ENCODE measurements at places on chromosomes 3 and 15.

DNA sequence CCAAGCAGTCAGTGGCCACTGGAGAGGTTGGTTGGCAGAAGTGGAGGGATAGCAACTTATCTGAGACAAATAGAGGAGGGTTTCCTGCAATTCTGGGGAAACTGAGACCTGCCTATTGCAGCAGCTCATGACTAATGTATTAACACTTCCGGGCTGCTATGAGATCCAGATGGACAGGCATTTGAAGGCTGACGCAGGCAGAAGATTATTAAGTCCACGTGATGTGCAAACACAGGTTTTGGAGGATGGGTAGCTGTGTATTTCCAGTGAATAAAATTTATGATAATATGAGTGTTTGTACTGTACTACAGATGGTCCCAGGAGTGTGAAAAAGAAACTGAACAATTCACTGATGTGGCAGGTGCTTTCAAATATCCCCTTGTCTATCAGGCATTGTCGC is 28.5 kb upstream of the CFAP161 start:
- no peak for DNase-seq

DNA sequence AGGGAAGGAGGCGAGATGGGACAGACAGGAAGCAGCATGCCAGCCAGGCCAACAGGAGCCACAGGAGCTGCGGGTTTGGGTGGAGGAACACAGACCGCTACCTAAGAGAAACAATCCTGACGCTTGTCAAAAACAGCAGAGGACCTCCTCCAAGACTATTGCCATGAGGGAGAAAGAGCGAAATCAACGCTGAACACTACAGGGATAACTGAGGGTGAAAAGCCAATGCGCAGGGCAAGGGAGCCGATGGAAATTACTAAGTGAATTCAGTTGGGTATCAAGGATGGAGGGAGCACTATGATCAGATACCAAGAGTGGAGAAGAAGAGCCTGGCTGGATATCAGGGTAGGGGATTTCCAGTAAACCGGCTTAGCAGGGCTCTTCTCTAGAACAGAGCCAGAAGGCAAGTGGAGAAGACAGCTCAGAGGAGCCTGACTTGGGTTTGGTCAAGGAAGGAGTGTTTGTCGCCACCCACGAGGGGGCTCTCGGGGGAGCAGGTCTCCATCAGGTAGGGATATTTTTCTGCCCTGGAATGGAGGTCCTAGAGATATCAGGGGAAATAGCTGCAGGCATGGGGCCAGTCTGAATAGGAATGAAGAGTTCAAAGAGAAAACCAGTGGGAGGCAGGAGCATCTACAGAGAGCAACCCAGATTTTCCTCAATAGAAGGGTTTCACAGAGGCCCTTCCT is 48.4 kb downstream of the SLC41A3 start:
- no peak for DNase-seq

DNA sequence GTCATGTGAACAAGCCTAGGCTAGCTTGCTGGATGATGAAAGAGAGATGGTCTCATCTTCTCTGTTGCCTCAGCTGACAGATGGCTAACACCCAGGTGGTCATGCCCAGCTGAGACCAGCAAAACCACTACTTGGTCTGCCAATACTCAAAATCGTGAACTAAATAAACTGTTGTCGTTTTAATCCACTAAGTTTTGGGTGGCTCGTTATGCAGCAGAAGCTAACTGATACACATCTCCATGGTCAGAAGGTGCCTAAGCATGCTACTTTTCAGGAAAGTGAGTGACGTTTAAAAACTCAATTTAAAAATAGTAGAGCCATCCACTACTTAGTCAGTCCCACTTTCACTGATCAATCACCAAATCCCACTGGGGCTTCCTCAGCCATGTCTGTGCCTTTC is 52.8 kb downstream of the CCR4 start:
- DNase-seq, result no peak

GRCh38 chr3:33602829-33603228 is 115.2 kb downstream of the CLASP2 start:
- no peak for DNase-seq

- no peak for DNase-seq
Measured at GRCh38 chr3:64642327-64643151, 45.3 kb downstream of the ADAMTS9 start.

DNA sequence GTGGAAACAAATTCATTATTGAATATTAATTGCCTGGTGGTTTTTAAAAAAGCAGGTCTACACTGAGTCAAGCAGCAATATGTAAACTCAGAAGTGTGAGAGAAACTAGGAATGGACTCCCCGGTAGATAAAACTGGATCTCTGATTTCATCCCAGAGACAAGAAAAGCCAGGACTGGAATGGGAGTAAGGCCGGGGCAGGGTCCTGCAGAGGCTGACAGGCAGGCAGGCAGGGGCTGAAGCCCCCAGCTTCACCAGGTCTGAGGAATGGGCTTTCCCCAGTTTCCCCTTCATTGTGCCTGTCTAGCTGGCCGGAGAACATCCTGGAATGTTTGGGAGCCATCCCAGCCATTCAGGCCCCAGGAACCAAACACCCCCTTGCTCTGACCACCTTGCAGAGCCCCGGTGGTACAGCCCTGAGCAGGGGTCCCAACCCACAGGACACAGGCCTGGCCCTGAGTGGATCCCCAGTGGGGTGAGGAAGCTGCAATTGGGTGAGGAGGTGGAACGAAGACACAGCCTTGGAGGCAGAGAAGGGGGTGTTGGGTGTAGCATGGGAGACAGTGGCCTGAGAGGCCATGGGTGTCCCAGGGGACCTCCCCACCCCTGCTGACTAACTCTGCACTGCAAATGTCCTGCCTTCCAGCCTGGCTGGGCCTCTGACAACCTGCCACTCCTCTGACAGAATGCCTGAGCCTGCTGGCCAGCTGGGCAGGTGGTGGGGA is 31.7 kb upstream of the XYLB start:
- no peak for DNase-seq

DNA sequence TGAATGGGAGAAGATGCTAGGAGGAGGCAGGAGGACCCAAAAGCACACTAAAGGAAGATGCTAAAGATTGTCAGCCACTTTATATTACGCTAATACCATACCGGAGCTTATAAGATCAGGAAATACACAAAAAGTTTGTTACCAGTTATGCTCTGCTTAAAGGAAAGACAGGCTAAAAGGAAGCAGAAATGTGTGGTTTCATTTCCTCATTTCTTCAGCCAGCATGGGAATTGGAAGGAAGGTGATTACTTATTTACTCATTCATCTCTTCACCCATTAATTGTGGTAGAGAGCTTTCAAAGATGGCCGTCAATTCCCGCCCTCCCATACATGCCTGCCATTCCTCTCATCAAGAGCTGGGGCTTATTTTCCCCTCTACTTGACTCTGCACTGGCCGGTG is 26.7 kb upstream of the TMEM158 start:
- no peak for DNase-seq

DNA sequence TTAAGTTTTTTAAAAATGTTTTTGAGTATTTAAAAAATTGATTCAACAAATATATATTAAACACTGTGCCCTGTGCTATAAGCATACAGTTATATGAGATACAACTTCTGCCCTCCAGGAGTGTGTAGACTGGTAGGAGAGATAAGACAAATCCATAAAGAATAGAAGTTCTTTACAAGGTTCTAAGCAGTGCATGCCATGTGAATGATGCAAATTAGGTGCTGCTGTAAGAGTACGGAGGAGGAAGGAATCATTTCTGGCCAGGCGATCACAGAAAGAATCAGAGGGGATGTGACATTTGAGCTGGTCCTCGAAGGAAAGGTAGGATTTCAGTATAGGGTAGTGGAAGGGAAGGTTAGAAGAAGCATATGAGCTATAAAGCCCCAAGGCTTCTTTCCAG is 14.0 kb downstream of the MAPKBP1 start:
- no peak for DNase-seq

DNA sequence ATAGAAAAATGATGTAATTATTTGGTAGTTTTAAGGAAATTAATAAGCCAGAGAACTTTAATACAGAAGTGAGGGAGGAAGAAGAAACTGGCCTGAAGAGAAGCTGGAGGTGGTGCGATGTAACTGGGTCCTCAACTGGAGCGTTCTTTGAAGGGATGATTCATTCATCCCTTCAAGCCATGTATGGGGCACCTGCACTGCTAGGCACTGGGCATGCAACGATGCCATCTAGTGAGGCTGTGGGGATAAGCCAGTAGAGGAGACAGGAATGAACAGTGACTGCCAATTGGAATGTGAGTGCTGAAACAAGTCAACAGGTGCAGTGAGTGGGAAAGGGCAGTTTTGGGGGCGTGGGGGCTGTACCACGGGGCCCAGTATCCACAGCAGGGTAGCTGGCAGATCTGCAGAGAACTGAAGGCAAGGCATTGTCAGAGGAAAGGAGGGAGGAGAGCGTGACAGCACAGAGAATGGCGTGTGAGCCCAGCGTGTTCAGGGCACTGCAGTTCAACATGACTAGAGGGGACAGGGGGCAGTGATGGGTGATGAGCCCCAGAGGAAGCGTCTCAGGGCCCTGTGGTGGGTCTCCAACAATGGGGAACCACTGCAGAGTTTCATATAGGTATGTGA is 3.8 kb upstream of the KIF23 start:
- DNase-seq, result no peak

DNA sequence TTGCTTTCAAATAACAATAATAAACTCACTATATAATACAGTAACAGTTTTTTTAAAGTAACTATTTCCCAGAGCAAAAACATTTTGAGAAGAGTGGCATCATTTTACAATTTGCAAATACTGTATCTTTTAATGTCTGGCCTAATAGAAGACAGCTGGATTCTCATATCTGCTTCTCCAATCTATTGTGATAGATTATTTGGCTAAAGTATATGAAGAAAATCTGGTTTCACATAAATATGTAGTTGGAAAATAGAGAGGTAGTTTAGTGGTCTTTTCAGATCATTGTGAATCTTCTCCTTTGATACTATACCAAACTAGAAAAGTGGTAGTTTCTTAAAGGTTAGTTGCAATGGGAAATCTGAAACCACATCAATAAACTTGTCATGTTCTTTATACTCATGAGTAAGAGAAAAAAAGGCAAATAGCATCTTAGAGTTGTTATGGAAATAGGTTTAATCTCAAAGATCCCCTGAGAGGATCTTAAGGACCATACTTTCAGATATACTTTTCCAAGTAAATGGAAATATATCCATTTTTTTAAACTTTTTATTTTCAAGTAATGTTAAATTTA is 124.8 kb upstream of the NR2E3 start:
- DNase-seq, result no peak

DNA sequence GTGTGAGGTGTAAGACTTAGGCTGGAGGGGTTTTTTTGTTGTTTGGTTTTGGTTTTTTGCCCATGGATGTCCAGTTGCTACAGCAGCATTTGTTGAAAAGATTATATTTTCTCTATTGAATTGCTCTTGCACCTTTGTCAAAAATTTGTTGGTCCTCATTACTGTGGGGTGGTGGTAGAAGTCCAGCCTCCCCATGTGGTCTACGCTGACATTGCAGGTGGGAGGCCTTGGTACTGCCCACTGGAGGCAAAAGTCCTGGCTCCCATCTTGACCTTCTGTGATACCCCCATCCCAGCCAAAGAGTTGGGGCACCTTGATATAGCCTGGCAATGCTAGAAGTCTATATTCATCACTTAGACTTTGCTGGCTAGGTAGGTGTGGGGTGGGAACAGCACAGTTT is 5.4 kb upstream of the RAB6B start:
- no peak for DNase-seq

DNA sequence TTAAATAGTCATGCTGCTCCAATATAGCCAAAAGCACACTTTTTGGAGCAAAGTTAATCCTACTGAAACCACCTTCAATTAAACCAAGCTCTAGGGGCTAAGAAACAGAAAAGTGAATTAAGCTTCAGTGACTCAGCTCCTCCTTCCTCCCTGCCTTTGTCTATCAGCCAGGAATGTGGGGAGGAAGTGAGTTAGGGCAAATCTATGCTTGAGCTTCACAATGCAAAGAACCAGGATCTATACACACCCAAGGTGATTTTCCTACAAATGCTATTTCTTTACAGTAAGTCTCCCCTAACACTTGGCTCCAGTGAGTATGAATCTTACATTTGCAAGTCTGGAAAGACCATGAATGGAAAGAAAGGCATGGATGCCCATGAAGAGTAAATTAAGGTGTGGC is 212.1 kb downstream of the P3H2 start:
- no peak for DNase-seq

DNA sequence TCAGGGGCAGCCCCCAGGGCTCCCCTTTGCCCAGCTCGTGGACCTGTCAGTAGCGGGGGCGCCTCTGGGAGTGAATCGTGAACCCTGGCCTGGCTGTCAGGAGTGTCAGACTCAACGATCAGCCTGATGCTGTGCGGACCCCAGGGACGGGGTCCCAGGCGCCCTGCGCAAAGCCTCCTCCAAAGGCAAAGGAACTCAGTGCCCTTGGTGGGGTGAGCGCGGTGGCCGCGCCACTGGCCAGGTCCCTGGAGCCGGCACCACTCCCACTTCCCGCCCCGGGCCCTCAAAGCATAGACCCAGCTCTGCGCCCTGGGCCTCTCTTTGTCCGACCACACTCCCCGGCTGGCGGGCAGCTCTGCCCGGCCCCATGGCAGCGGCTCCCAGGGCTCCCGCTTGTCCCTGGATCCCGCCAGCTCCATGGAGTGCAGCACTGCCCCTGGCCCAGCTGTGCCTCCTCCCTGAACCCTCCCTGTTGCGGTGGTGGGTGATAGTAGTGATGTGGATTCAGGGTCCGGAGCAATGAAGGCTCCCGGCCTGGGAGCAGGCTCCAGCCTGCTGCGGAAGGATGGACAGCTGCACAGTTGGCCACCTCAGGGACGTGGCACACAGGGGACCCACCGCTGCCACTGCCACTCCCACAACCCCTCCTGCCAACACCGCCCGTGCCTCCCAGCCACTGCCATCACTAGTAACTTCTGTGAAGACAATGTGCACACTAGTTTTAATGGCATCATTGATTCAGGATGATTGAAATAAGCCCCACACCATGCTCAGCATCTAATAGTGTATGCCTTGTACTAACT is 263.8 kb downstream of the ZBBX start:
- DNase-seq, result no peak

DNA sequence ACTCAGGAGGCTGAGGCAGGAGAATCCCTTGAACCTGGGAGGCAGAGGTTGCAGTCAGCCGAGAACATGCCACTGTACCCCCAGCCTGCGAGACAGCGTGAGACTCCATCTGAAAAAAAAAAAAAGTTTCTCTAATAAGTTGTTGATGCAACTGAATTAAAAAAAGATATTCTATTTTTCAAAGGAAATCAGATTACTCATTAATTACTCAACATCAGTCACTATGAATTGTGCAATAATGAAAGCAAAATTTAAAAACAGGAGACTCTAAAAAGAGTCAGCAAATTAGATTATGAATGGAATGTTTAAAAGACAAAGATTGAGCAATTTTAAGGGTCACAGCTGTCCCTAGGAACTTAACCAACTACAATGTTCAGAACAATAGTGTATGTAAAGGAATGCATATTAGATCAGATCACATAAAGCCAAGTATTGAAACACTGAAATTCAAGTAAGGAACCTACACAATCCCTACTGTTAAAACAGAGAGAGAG is 60.2 kb upstream of the SLC4A7 start:
- DNase-seq, result no peak

- no peak for DNase-seq
Measured at GRCh38 chr3:145650170-145650569, 510.8 kb downstream of the PLOD2 start.

GRCh38 chr3:161430307-161430706 is 59.0 kb upstream of the SPTSSB start:
- no peak for DNase-seq

All from AG09319 (cell line).